Psoas muscle (tissue), 8 donors: ENCODE measurements at places on chromosomes 5 and 9. TPM values are rescaled to one million over a fixed set of nuclear protein-coding genes. Genes with fewer than 3 reads are reported as not detected.

The HAVCR2 gene
- total RNA-seq = 1.3 TPM

The ZDHHC11B gene
- 0.99 TPM for total RNA-seq

The MARCOL gene
- total RNA-seq = not detected

The ARID3C gene
- not detected for total RNA-seq

The PCDHGB2 gene
- total RNA-seq = 2.4 TPM

The NFIB gene
- total RNA-seq = 35.0 TPM

The GLRA1 gene
- total RNA-seq = not detected

The TDRD7 gene
- 3.3 TPM for total RNA-seq

The PCDHGA4 gene
- total RNA-seq = 0.84 TPM

DNA sequence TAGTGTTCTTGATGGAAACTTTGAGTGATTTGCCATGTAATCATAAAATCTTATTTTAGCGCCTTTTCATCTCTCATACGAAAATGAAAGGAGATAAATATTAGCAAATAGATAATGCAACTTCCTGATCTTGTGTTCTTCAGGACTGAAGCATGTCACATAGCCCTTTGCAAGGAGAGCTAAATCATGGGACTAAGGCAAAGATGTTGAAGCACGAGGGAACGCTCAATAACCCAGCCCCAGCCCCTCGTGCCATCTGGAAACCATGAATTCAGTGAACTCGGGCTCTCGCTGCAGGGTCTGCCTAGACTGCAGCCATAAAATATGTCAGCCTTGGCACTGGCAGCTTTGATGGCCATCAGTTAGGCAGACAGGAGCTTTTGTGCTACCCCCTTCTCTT is 58.2 kb downstream of the F2RL2 start:
- DNase-seq = no peak

- no peak for DNase-seq
Measured at GRCh38 chr5:97923496-97923895, 740.4 kb upstream of the RIOK2 start.

GRCh38 chr9:21528123-21528808 is 46.2 kb upstream of the IFNE start:
- DNase-seq = no peak

DNA sequence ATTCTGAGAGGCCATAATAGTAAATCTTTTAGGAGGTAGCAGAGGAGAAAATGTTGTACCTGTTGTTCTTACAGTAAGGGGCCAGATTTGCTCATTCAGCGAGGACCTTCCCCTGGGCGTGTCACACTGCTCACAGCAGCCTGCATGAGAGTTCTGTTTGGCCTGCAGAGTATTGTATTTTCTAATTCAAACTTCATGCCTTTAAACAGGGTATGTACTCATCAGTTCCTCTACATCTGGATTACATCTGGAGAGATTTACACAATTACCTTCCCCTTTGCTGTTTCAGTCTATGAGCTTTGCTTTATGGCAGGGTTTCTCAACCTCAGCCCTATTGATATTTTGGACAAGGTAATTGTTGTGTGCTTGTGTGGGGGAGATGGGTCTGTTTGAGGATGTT is 170.9 kb upstream of the STK32A start:
- no peak for DNase-seq

GRCh38 chr9:88949425-88949824 is 41.8 kb upstream of the S1PR3 start:
- DNase-seq = no peak

- DNase-seq = no peak
Measured at GRCh38 chr5:119019501-119019900, 31.2 kb upstream of the DTWD2 start.

GRCh38 chr5:126519637-126520592 is 75.1 kb downstream of the ALDH7A1 start:
- DNase-seq = no peak

GRCh38 chr5:136174021-136174659 is 18.8 kb downstream of the SMIM32 start:
- DNase-seq = no peak

DNA sequence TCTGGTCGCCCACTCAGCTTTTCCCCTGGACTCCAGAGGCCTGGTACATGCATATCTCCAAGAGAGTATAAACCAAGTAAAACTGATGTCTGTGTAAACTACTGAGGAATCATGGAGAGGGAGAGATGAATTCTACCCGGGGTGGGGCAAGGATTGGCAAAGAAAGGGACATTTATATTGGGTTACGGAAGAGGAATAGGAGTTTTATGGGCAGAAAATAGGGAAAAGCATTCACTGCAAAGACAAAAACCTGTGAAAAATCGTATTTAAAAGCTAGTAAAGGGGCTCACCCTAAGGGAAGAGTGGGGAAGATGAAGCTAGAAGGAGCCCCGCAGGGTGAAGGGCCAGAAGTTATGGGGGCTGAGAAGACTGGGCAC is 248.0 kb upstream of the KLF4 start:
- DNase-seq = no peak

GRCh38 chr5:125310749-125311148 is 564.3 kb upstream of the ZNF608 start:
- DNase-seq = no peak

GRCh38 chr5:374631-375335 is 53.3 kb downstream of the AHRR start:
- DNase-seq = no peak

DNA sequence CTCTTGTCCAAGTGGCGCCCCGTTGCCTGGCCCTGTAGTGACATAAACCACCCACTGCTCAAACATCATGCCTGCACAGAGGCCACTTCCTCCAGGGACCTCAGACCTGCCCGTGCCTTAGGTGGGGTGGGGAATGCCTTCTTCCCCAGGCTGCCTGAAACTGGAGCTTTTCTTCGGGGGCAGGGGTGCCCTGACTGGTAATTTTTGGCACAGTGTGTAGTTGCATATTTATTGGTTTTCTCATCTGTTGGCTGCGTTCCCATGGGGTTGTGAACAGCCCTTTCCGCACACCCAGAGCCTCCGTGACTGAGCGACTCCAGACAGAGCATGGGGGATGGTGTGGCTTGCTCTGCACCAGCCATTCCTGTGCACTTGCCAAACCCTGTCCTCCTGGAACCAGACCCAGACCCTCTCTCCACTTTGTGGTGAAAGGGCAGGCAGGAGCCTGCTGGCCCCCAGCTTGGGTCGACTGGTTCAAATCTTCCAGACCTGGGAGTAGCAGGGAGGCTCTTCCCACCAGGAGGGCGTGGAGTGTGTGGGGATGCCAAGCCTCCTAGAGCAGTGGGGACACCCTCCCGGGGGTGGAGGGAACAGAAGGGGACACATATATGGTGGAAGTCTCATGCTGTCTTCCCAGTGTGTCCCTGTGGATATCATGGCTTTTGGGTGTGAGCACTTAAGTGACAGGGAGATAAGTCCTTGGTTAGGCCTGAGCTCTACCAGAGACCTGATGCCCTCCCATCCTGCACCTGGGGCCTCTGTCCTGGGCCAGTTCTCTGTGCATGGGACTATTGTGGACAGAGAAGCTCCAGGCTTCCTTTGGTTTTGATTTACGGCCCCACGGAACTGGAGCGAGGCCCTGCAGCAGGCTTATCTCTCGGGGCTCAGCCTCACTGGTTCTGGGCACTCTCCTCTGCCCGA is 39.6 kb downstream of the WNK2 start:
- peak; percentile 54 for DNase-seq

DNA sequence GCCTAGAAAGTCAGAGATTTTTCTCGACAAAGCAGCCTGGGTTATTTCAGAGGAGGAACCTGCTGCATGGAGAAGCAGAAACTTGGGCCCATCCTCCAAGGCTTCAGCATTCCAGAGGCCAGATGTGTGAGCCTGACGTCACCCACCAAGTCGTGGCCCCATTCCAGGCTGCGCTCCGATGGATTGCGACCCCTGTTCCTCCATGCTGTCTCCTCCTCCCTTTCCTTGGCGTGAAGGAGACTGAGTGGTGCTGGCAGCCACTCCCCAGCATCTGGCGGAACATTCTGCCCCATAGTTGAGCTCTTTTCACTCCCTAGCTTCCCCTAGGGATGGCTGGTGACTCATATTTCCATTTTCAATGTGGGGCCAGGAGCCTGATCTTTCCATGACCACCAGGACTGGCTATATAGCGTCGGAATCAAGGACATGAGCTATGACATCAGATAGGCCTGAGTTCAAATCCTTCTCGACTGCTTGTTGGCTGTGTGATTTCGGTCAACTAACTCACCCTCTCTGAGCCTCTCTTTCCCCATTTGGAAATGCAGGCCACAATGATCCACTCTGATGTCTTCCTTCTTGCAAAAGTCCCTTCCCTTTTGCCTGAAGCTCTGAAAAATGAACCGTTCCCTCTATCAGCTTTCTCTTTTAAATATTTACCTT is 24.5 kb upstream of the DUSP1 start:
- peak; percentile 96 for DNase-seq

DNA sequence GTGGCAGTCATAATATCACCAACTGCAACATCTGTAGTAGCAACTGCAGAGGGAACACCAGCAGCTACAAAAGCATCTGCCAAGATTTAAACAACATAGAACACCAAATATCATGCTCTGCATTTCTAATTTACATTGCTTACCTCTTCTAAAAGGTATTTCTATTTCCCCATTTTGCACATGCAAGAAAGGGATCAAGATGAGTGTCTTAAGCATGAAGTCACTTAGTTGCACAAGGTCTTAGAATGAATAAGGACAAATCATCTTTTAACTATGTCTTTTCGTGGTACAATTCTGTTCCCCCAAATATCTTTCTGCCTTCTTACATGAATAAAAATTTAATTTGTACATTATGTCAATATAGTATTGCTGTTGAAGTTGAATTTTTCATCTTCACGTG is 1746.4 kb downstream of the EFNA5 start:
- DNase-seq = no peak

DNA sequence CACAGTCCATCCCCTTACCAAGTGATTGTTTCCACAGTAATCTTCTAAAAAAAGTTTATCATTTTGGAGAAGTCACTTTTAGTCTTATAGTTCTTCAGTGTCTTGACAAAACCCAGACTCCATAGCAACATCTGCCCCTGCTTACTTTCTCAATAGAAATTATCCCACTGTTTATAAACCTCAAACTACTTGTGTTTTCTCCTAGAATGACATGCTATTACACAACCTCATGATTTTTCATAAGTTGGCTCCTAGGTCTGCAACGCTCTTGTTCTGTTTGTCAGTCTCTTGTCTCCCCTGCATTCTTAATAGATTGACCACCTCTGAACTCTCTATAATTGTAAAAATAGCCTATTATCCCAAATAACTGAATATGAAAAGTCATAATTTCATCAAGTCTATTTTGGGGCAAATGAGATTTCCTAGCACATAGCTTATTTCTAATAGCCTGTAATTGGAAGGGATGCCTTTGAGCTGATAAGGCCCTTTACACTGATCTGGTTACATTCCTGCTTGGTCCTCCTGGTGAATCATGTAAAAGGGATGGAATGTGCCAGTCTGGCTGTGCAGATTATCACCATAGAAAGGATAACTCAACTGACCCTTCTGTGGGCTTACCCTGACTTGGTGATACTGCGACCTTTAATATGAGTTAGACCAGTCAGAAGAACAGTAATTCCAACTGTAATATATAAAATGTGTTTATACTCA is 69.6 kb downstream of the CHSY3 start:
- no peak for DNase-seq

DNA sequence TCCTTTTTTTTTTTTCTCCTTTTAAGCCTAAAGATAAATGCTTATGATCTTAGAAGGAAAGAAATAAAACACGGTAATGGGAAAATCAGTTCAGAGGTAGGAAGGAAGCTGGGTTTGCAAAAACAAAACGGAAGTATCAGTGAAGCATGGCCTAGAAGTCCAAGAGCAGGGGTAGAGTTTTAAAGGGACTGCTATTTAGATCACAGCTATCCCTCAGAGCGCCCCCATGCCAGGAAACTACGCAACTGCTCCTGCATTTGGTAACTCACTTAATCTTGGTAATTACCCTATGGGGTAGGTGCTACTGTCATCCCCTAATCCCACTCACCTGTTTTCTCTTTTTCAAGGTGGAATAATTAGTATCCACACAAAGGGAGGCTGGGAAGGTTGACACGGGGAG is 16.0 kb downstream of the TLE1 start:
- no peak for DNase-seq

- no peak for DNase-seq
Measured at GRCh38 chr9:13513286-13513685, 233.8 kb upstream of the MPDZ start.
